Fibroblast of lung (primary cell): ENCODE measurements at places on chromosomes 5 and 9. TPM values are rescaled to one million over a fixed set of nuclear protein-coding genes. Genes with fewer than 3 reads are reported as not detected.

DNA sequence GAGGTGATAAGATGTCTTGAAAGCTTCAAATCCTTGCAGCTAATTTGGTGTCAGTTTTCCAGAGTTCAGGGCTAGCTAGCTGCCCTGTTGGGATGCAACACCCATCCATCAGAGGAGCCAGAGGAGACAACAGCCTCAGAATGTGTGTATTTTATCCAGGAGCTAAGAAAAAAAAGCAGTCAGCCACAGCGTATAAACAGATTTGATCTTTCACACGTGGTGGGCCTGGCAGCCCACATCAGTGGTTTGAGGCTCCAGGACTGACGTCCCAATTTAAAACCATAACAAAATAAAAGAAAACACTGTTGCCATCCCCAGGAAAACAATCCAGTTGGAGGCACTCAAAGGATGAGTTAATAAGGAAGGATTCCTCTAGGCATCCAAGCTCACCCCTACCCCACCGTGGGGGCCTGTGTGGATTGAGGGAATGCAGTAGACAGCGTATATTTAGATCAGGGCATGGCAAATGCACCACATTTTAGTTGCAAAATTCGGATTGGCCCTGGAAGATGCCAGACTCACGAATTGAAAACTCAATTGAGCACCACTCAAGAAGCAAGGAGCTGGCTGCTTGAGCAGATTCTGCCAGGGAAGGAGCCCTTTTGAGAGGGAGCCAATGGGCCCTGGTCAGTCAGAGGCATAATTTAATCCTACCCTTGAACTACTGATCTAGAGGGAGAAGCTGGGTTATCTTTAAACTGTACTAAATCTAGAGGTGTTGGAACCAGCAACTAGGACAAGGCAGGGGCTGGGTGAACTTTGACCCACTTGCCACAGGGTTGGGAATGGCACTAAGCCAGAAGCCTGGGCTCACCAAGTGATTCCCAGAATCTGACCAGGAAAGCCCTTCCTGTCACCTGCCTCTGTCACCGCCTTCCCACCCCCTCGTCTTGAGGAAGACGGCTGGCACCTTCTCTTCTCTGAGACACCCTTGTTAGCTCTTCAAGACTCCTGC is 17.5 kb downstream of the ADRA1B start:
- no peak for DNase-seq

- peak; percentile 84 for DNase-seq
Measured at GRCh38 chr5:107564931-107565372, 105.8 kb downstream of the EFNA5 start.

The WNT8A gene
- total RNA-seq = not detected in 2 replicates

The CFAP77 gene
- total RNA-seq = 0.26 TPM in 1 of 2 replicates, not detected in the other

The FOXE1 gene
- total RNA-seq = not detected in 2 replicates
